ENCODE measurements at places on chromosomes 1 and 21.

- no peak for DNase-seq
Measured at GRCh38 chr21:14846621-14847020, 218.2 kb downstream of the NRIP1 start.

DNA sequence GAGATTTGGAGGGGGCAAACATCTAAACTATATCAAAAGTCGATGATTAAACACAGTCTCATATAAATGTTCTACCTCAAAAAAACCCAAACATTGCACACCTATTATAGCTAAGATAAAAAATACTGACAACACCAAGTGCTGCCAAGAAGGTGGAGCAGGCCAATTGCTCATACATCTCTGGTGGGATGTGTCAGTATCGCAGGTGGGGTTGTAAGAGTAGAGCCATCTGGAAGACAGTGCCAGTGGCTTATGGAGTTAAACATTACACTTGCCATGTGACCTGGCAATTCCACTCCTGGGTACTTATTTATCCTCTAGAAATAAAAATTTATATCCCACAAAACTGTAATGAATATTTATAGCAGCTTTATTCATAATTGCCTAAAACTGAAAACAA, 213.4 kb downstream of the DISC1 start:
- DNase-seq, result no peak

DNA sequence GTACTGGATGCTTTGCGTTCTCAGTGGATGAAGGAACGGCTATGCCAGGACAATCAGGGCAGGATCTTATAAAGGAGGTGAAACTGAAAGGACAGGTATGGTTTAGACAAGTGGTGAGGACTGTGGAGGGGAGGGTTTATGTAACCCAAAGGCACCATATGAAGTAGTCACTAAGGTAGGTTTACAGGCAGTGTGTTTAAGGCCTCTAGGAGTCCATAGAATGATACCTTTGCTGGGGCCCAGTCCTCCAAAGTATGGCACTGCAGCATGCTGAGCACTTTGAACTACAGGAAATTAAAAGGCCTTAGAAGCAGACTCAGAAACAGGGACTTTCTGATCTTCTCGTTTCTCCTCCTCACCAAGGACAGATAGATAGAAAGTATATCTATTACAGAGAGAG, 304.7 kb upstream of the USP25 start:
- no peak for DNase-seq

DNA sequence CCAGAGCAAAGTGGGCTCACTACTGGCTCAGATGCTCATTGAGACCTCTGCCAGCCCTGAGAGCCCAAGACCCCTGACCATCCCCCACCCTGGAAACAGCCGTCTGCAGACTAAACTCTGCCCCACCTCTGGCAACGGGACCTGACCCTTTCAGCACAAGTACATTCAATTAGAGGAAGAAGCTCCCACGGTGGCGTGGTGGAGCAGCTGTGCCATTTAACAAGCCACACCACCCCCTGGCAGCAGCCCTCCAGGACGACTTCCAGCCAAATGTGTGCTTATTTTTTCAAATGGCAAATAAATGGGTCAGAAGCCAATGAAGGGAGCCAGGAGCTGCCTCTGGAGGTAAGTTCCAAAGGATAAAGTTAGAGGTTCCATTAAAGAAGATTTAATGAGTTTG, 226.7 kb downstream of the NPHP4 start:
- no peak for DNase-seq

GRCh38 chr1:78691995-78692747, 42.5 kb downstream of the IFI44 start:
- no peak for DNase-seq
